Sigmoid colon (tissue), 7 donors: ENCODE measurements at places on chromosomes 2 and 18.

DNA sequence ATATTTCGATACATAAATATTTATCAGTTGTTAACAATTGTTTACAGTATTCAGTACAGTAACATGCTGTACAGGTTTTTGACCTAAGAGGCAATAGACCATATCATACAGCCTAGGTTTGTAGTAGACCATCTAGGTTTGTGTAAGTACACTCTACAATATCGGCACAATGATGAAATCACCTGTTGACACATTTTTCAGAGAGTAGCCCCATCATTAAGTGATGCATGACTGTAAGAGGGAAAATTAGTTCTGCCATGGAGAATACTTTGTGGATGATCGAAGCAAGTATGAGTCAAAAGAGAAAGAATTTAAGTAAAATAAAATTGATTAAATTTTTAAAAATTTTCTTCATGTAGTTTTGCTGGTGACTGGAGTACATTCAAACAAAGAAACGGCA is 32.6 kb downstream of the VIT start:
- H3K36me3 ChIP-seq = no peaks in the 10 kb centered on the region
- H3K27ac ChIP-seq = no peak overlapping the region
- H3K4me1 ChIP-seq = no peaks in the 10 kb centered on the region
- DNase-seq = no peak
- no peaks in the 10 kb centered on the region for H3K27me3 ChIP-seq

DNA sequence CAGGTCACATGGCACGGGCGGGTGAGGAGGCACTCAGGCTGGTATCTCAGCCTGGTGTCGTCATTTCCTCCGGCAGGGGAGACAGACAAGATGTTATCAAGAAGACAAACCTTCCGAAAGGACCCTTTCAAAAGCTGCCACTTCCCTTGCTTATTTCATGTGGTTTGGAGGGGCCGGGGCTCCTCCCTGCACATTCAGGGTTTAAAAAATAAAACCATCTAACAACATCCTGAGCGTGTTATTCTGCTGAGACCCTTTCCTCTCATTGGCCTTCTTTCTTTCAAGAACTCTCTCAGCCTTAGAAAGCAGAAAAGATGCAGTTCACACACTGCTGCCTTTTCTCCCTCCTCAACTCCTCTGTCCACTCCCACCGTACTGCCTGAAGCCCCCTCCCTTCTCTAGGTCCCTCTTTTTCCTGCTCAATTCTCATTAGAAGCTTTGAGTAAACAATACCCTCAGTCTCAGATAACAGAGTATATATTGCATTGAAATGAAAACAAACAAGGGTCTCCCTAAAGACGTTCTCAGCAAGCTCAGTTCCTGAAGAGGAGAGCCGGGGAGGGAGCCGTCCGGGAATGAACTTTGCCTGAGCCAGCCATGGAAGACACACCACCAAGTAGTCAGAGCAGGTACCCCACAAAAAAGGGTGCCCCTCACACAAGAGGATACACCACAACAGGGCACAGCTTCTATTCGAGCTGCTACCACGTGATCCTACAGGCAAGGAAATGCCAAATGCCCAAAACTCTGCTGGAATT is 9.7 kb downstream of the SMAD7 start:
- no peak for DNase-seq
- H3K4me3 ChIP-seq = no peak overlapping the region
- H3K27me3 ChIP-seq = no peaks in the 10 kb centered on the region
- H3K27ac ChIP-seq = peak overlapping the region; percentile 98

DNA sequence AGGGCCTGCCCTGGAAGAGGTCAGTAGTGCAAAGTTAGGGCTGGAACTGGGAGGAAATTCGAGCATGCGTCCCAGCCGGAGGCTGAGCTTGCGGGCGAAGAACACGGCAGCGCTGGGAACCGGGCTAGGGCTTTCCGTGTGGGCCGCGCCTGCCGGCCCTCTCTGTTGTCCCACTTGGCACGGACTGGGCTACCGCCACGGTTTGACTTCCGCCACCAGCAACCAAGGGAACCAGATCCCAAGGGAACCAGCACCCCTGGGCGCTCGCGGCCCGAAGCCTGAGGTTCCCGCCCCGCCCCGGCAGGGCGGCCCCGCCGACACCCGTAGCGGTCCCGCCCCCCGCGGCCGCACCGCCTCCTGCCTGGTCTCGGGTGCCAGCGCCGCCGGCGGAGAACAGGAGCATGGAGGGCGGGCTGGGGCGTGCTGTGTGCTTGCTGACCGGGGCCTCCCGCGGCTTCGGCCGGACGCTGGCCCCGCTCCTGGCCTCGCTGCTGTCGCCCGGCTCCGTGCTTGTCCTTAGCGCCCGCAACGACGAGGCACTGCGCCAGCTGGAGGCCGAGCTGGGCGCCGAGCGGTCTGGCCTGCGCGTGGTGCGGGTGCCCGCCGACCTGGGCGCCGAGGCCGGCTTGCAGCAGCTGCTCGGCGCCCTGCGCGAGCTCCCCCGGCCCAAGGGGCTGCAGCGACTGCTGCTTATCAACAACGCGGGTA is at the start of gene SPR:
SPR (plus strand) TSS at position 377 of the 708 bp plus-strand sequence; CDS start at position 402, 25 bp downstream.
- peak; percentile 82 for DNase-seq
- peak within 1 kb of the TSS; percentile 90 for H3K27ac ChIP-seq
- peak within 1 kb of the TSS; percentile 67 for H3K4me3 ChIP-seq
- H3K27me3 ChIP-seq = no peaks in the 10 kb centered on the region
- H3K36me3 ChIP-seq = peaks cover 11% of the 10 kb centered on the region

- H3K27me3 ChIP-seq = no peaks in the 10 kb centered on the region
- H3K4me3 ChIP-seq = no peak overlapping the region
- H3K36me3 ChIP-seq = no peaks in the 10 kb centered on the region
- H3K4me1 ChIP-seq = peaks cover 10% of the 10 kb centered on the region
These were observed 79.1 kb downstream of the MCFD2 start for GRCh38 chr2:46836295-46837111.

DNA sequence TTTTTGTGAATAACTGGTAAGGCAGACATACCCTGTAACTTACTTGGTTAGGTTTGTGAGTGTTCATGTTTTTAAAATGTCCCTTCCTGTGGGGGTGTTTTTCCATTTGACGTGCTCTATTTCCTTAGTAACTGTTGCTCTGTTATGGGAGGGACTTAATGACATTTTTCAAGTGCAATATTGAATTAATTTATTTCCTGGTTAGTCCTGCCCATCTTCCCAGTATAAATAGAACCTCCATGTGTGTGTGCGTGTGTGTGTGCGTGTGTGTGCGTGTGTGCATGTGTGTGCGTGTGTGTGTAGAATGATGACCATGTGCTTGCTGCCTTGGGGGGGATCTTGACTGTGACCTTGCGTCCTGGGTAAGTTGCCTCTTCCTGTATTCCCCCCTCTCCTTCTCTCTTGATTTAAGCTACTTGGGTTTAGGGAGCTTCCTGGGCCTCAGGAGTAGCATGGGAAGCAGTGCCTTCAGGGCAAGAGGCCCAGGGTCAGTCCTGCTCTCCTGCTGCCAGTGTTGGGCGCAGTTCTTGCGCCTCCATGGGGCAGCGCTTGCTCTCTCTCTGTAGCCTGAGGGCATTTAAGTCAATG is 163.9 kb downstream of the LDLRAD4 start:
- peak overlapping the region; percentile 33 for H3K4me3 ChIP-seq
- DNase-seq = peak; percentile 64
- H3K4me1 ChIP-seq = peaks cover 56% of the 10 kb centered on the region
- no peaks in the 10 kb centered on the region for H3K36me3 ChIP-seq
- H3K27me3 ChIP-seq = no peaks in the 10 kb centered on the region
- H3K27ac ChIP-seq = peak overlapping the region; percentile 86

- H3K36me3 ChIP-seq = no peaks in the 10 kb centered on the region
- H3K27ac ChIP-seq = no peak overlapping the region
These were observed 39.8 kb downstream of the HRH4 start for GRCh38 chr18:24500217-24500616.

DNA sequence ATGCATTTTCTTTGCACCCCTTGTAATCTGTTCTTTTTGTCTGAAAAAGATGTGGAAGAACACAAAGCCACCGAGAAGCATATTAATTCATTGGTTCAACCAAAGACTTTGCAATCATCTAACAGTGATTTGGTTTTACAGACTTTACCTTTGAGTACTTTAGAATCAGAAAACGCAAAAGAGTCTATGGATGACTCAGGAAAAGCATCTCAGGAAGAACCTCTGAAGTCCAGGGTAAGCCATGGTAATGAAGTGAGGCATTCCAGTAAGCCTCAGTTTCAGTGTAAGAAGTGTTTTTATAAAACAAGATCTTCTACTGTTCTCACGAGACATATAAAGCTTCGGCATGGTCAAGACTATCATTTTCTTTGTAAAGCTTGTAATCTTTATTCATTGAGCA is 35.2 kb downstream of the ZNF407 start:
- peaks cover 40% of the 10 kb centered on the region for H3K36me3 ChIP-seq
- no peak for DNase-seq
- no peaks in the 10 kb centered on the region for H3K27me3 ChIP-seq
- no peak overlapping the region for H3K4me3 ChIP-seq
- H3K4me1 ChIP-seq = no peaks in the 10 kb centered on the region

- no peak overlapping the region for H3K4me3 ChIP-seq
- no peaks in the 10 kb centered on the region for H3K27me3 ChIP-seq
- no peak overlapping the region for H3K27ac ChIP-seq
These were observed 1846.4 kb upstream of the PIK3C3 start for GRCh38 chr18:40108596-40108995.

- H3K4me1 ChIP-seq = no peaks in the 10 kb centered on the region
- no peak overlapping the region for H3K27ac ChIP-seq
- no peaks in the 10 kb centered on the region for H3K27me3 ChIP-seq
- no peak overlapping the region for H3K4me3 ChIP-seq
- H3K36me3 ChIP-seq = no peaks in the 10 kb centered on the region
These were observed 4.7 kb downstream of the UGT1A1 start for GRCh38 chr2:233764761-233765160.

DNA sequence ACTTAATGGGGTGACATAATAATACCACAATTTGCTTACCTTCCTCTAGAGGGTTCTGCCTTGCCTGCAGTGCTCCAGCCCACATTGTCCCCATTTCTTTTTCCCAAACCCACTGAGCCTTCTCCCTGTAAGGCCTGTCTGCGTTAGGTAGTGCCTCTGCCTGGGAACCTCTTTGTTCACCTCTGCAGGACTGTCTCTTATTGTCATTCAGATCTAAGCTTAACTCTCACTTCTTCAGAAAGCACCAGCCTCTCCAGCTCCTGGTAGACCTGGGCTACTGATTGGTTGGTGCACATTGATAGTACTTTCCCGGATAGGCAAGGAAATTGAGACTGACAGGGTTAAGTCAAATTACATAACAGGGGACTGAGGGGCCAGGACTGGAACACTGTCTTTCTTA is 49.1 kb downstream of the CCDC85A start:
- H3K36me3 ChIP-seq = no peaks in the 10 kb centered on the region
- H3K4me3 ChIP-seq = no peak overlapping the region
- H3K27me3 ChIP-seq = no peaks in the 10 kb centered on the region
- no peak overlapping the region for H3K27ac ChIP-seq
- no peaks in the 10 kb centered on the region for H3K4me1 ChIP-seq

- no peak for DNase-seq
- no peak overlapping the region for H3K27ac ChIP-seq
- no peaks in the 10 kb centered on the region for H3K4me1 ChIP-seq
- H3K4me3 ChIP-seq = no peak overlapping the region
- no peaks in the 10 kb centered on the region for H3K36me3 ChIP-seq
These were observed 21.2 kb downstream of the AFF3 start for GRCh38 chr2:100121124-100121718.

GRCh38 chr2:10541775-10542432 is 93.8 kb upstream of the ODC1 start:
- DNase-seq = no peak
- H3K27ac ChIP-seq = no peak overlapping the region
- no peaks in the 10 kb centered on the region for H3K36me3 ChIP-seq

DNA sequence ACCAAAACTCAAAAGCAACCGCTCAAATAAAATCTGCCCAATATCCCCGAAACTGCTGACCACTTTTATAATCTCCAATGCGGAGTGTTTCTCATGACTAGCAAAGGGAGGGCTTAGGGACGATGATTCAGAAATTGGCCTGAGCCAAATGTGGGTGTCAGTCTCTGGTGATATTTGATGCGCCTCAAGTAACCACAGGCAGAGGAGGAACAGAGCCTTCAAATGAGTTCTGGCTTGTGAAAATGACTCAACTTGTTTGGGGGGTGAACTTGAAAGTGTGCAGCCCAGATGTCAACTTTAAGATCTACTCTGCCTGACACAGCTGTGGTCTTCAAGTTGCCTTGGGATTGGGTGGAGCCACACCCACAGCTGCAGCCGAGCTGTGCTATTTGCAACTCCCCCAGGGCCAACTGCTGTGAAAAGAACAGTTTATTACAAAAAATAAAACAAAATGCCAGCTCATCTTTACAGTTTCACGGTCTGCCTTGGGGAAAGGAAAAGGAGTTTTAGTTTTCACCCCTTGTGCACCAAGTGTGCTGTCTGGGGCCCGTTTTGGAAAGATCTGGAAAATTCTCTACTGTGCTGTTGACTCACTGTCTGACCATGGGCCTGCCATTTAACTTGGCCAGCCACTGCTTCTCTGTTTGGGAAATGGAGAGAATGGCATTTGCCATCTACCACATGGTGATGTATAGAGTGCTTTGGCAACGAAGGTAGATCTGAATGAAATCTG is 222.1 kb downstream of the MTX2 start:
- peaks cover 6% of the 10 kb centered on the region for H3K4me1 ChIP-seq
- peak overlapping the region; percentile 72 for H3K27ac ChIP-seq
- H3K36me3 ChIP-seq = no peaks in the 10 kb centered on the region
- no peak overlapping the region for H3K4me3 ChIP-seq
- no peaks in the 10 kb centered on the region for H3K27me3 ChIP-seq

GRCh38 chr2:241454837-241455485 is 53.4 kb downstream of the STK25 start:
- no peaks in the 10 kb centered on the region for H3K27me3 ChIP-seq
- no peak overlapping the region for H3K27ac ChIP-seq
- H3K4me1 ChIP-seq = no peaks in the 10 kb centered on the region
- no peak for DNase-seq
- H3K4me3 ChIP-seq = no peak overlapping the region
- H3K36me3 ChIP-seq = no peaks in the 10 kb centered on the region

- DNase-seq = no peak
- no peak overlapping the region for H3K4me3 ChIP-seq
- H3K36me3 ChIP-seq = no peaks in the 10 kb centered on the region
- H3K4me1 ChIP-seq = no peaks in the 10 kb centered on the region
- H3K27me3 ChIP-seq = no peaks in the 10 kb centered on the region
These were observed 339.4 kb downstream of the PLCL1 start for GRCh38 chr2:198143793-198144192.

GRCh38 chr2:236908439-236909192 is 177.1 kb upstream of the COPS8 start:
- H3K27me3 ChIP-seq = no peaks in the 10 kb centered on the region
- H3K4me1 ChIP-seq = no peaks in the 10 kb centered on the region
- H3K36me3 ChIP-seq = no peaks in the 10 kb centered on the region
- DNase-seq = no peak
- no peak overlapping the region for H3K4me3 ChIP-seq

GRCh38 chr18:74140582-74140981 is 7.1 kb downstream of the FBXO15 start:
- H3K36me3 ChIP-seq = no peaks in the 10 kb centered on the region
- H3K27ac ChIP-seq = no peak overlapping the region
- no peak overlapping the region for H3K4me3 ChIP-seq
- H3K4me1 ChIP-seq = no peaks in the 10 kb centered on the region
- DNase-seq = no peak

GRCh38 chr2:83016343-83017110 is 1442.6 kb downstream of the SUCLG1 start:
- no peaks in the 10 kb centered on the region for H3K4me1 ChIP-seq
- H3K27ac ChIP-seq = no peak overlapping the region
- H3K4me3 ChIP-seq = no peak overlapping the region
- DNase-seq = no peak
- H3K27me3 ChIP-seq = no peaks in the 10 kb centered on the region
